Foreskin melanocyte (primary cell): ENCODE measurements at places on chromosomes 1 and 21.

GRCh38 chr1:224235813-224236493, 52.9 kb downstream of the DEGS1 start:
- DNase-seq: no peak

DNA sequence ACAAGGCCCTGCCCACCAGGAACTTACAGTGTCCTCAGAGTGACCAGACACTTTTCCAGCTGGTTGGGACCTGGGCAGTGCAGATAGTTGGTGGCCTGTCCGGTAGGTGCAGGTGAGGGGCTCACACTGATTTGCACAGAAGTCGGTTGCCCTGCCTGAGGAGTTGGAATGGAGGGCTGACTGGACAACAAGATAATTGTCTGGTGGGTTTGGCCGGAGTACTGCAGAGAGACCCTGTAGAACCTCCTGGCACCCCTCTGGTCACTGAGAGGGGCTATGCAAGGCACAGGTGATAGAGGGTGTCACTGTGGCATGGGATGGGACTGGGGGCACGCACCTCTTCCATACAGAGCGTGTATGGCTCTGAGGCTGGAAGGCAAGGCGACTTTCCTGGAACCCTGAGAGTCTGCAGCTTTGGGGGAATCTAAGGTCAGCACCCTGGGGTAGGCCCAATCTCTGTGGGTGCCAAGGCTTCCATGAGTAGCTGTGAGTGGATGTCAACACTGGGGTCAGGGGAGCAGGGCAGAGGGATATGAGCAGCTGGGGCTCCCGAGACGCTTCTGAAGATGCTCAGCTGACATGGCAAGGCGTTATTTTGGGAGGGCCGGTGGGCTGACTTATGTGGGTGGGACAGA, 7.6 kb upstream of the PLA2G2D start:
- DNase-seq: no peak

DNA sequence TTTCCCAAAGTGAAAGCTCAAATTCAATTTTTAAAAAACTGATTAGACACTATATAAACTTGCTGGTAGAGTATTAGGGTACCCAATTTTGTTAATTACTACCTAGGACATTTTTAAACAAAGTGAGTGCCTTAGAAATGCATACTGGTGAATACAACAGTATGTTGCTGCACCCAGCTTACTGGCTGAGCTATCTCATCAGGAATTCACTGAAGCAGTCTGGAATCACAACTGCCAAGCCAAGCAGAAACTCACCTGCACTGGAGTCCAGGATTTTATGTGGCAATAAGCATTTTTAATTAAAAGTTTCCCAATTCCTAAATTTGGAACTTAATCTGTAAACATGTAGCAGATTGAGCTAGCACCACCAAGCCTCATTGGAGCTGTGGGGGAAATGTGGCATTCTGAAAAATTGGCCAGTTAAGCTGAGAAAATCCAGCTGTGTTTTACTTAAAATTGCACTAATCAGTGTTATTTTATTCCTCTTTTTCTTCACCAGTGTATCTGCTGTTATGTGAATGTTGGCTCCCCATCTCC, 61.8 kb downstream of the CLEC20A start:
- no peak for DNase-seq

GRCh38 chr1:89753761-89754160, 67.1 kb upstream of the LRRC8D start:
- no peak for DNase-seq

- DNase-seq: no peak
Measured at GRCh38 chr1:29245876-29246275, 9.6 kb downstream of the PTPRU start.

- peak; percentile 66 for DNase-seq
Measured at GRCh38 chr1:208741296-208741695, 497.1 kb upstream of the PLXNA2 start.
